Stimulated activated CD4-positive, alpha-beta T cell treated with anti-CD3 and anti-CD28 coated beads, Interleukin-12 subunit alpha, Interleukin-12 subunit beta, amount 100 ng/mL, for 24 hours (primary cell): ENCODE measurements at places on chromosomes 7 and 10.

- DNase-seq, result no peak
These were observed 26.3 kb downstream of the SAMD8 start for GRCh38 chr10:75137533-75138438.

DNA sequence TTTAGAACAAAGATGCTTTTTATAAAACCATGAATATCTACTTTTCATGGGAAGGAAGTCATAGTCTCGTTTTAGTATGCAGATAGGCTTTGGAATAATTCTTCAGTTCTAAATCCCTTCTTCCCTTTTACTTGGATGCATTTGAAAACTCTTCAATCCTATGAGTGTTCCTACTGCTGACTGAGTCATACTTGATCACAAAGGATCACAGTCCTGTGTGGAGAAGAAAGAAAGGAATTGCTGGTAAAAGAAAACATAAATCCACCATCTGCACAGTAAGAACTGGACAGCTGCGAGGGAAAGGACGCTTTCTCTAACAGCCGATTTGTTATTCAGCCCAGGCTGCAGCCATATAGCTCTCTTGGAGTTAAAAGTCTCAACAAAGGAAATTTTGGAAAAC is 209.9 kb downstream of the SEMA3E start:
- DNase-seq, result no peak

GRCh38 chr10:102603946-102604345 is 40.3 kb upstream of the TRIM8 start:
- no peak for DNase-seq

DNA sequence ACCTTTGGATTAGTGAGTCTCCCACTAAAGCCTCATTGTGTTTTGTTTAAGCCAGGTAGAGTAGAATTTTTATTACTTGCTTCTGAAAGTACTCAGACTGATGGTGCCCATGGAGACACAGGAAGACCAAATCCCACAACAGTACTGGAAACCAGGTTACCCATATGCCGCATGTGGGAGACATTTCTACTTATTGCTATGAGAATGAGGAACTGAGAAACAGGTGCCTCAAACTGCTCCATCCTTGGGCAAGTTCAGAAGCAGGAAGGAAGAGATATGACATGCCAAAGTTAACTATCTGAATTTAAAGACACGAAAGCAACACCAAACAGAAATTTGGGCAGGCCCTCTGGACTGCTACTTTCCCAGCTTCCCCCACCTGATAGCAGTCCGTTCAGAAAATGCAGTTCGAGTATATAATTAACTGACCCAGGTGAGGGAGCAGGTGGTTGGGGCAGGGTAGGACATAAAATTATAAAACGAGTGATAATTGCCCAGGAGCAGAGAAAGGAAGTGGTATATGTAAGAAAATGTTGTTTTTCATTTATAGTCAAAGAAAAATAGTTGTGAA is 382.3 kb upstream of the MTPN start:
- no peak for DNase-seq

DNA sequence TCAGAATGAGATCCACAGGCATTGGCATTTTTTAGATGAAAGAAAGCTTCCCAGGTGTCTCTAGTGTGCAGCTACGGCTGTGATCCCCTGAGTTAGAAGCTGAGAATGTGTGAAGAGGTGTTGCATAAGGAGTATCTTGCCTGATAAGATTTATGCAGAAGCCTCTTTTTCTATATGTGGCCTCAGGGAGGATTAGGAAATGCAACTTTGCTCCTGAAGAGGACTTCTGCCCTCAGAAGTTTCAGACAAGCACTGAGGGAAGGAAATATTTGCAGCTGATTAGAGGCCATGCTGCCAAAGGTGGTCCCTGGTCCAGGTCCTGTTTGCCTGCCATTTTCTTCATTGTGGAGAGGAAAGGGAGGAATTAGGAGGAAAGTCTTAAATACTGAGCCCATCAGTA is 551.8 kb downstream of the PHTF2 start:
- no peak for DNase-seq

DNA sequence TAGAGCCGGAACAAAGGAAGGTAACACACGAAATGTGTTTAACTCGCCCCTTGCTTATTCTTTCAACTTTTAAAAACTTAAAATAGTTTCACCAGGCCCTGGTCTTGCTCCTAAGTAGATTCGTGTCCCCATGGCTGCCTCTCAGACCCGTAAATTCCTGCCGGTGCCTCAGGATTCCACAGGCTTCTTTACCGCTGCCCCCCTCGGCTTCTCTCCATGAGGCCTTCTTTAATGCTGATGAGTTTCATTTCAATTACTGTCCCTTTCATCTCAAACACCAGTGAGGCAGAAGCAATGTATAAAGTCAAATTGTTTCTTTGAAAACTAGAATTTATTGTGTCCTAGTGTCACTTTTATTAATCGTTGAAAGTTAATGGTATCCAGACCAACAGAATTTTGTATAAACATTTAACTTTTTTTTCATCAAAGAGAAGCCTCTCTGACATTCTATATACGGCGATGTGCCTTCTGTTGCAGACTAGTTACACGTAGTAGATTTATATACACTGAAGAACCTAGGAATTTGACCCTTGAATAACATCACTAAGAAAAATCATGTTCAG is 225.2 kb downstream of the C7orf25 start:
- no peak for DNase-seq

DNA sequence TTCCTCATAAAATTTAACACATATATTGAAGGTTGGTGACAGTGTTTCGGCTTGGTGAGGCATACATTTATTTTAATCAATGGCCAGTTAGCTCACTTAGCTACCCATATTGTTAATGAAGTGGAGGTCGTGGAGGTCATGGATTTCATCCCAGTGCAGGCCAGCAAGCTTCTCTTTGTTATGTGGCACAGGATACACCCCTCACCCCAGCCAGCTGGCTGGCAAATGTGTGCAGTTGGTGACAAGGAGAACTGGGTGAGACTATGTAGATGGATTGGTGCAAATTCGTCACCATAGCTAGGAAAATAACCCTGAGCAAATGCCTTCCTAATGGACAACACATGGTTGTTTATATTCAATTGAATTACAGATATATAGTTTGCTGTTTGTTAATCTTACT is 50.5 kb upstream of the FOXP2 start:
- DNase-seq, result no peak

- no peak for DNase-seq
These were observed 159.6 kb upstream of the PRKCQ start for GRCh38 chr10:6739530-6740174.

GRCh38 chr10:97911217-97911616 is 61.6 kb downstream of the GOLGA7B start:
- no peak for DNase-seq

DNA sequence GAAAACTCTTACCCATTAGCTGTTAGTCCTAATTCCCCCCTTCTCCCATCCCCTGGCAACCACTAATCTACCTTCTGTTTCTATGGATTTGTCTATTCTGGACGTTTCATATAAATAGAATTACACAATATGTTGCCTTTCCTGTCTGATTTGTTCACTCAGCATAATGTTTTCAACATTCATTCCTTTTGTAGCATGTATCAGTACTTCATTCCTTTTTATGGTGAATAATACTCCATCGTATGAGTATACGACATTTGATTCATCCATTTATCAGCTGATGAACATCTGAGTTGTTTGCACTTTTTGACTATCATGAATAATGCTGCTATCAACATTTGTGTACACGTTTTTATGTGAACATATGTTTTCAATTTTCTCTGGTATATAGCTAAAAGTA is 4.4 kb upstream of the FRAT1 start:
- DNase-seq, result no peak

DNA sequence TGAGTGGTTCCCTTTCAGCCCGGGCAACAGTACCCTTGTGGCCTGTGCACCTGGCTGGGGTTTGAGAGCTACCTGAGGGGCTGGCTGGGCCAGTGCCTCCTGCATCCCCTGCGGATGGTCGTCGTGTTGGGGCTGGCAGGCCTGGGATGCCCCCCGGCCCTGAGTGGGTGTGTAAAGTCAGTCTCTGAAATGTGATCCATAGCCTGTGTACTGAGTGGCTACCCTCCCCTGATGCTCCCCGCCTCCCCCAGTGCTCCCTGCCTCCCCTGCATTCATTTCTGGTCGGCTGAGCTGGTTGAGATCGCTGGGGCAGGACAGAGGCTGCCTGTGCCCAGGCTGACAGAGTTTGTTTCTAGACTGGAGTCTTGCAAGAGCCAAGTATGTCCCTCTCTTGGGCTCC is 9.3 kb downstream of the ZNF316 start:
- DNase-seq, result no peak

DNA sequence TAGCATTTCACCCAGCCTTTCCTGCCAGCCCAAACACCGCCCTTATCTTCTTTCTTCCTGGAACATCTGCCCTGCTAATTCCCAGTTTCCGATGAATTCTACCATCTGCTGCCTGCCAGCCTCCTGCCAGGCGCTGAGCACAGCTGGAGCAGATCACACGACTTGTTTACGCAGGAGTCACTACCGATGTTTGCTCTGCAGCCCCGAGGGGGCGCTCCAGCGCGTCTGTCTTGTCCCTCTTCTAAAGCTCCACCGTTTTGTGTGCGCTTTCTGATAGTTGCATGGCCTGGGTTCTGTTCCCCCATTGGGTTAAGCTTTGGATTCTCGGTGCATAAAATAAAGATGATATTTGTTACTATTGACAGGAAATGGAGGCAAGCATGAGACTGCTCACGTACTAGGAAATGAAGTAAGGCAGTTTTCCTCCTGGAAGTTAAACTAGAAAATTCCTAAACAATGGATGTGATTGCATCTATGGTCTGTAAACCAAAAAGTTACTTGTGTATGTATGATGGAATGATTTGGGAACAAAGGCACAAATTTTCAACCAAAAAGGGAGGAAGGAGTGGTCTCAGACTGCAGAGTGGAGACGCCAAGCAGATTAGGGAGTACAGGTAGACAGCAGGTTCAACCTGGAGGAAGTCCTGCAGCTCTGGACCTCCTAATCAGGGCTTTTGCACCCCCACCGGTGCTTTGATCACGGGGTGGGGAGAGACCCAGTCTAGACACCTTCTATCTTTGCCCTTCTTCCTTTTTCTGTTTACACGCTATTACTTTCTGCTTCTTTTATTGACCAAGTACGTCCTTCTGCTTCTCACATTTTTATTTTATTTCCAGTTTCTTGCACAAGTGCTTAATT is 2.2 kb upstream of the RBM17 start:
- peak; percentile 86 for DNase-seq

GRCh38 chr10:49360271-49361177 is 35.4 kb downstream of the DRGX start:
- no peak for DNase-seq

GRCh38 chr7:140059273-140060242 is 3.2 kb downstream of the PARP12 start:
- DNase-seq, result no peak

DNA sequence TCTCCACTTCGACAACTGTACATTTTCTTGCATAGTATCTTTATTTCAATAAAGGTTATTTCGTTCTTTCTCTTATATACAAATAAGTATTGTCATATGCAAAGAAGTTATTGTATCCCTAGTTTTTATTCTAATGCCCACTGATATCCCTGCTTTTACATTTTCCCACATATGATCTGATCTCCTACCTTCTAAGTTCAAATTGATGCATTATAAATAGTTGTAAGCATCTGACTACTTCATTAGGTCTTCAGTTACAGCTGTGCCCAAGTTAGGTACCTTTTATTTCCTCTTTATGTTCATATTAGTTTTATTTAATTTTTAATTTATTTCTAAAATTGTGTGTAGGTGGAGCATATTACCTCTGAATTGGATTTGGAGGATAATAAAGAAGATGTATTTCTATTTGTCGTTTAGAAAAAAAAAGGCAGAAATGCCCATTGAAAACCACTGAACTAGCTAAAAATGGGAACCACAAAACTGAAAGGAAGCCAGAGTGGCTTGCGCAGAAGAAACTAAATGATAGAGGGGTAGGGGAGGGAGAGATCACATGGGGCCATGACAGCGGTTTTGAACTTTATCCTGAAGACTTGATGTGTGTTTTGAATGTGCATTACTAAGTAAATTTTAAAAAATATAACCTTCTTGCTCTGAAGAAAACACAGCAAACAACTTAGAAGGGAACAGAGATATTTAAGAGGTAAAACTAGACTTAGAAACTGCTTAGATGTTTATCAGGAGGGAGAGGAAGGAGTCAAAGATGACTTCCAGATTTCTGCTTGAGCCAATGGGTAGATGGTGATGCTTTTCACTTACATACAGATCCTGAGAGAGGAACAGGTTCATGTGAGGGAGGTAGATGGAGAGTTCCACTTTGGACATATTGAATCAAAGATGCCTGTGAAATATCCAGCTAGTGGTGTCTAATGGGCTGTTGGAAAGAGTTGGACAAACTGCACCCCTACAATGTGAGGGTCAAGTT is 9.3 kb upstream of the ZC3HAV1L start:
- DNase-seq, result no peak

DNA sequence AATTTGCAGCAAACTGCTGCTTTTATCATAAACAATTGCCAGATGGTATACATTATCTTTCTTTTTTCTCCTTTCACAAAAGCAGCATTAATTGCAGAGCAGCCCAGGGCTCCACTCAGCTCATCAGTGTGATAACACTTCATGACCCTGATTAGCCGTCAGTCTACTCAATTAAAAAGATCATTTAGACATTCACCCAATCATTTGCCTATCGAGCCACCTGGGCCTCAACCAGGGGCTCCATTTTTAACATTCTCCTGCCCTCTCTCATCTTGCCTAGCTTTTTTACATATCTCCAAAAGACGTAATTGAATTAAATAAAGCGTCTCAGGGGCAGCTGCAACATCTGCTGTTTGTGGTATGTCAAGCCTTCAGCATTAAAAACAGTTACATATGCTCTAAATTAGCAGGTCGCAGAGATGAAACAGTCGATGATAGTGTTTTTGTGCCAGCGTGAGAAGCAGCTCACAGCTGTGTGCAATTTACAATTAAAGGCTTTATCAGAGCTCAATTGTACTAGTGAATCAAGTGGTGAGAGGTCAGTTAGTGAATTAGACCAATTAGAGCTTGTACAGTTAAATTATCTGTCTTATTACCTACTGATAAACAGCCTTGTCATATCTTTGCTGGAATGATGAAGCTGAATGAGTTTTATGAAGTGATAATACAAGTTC is 522.5 kb downstream of the ETV1 start:
- DNase-seq, result no peak

DNA sequence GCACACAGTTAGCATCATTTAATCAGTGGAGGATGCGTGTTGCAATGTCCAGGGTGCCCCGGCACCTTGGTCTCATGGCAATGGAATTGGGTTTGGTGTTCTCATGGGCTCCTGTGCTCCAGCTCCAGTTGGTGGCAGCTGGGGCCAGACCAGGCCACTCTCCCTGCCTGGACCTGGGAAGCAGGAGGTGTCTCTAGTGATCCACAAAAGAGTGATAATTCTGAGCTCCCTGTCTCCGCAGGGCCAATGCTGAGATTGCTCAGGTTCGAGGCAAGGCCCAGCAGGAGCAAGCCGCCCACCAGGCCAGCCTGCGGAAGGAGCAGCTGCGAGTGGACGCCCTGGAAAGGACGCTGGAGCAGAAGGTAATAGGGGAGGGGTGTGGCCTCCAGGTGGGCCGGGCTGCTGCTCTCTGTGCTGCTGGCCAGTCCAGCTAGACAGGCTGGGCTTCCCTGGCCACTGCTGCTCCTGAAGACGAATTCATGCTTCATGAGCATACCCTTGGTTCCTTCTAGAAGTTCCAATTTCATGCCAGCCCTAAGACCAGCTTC is 21.7 kb upstream of the BTBD16 start:
- no peak for DNase-seq

- DNase-seq, result no peak
These were observed 70.5 kb downstream of the TES start for GRCh38 chr7:116280803-116281202.
